MG63 (cell line): ENCODE measurements at places on chromosomes 11 and 22.

DNA sequence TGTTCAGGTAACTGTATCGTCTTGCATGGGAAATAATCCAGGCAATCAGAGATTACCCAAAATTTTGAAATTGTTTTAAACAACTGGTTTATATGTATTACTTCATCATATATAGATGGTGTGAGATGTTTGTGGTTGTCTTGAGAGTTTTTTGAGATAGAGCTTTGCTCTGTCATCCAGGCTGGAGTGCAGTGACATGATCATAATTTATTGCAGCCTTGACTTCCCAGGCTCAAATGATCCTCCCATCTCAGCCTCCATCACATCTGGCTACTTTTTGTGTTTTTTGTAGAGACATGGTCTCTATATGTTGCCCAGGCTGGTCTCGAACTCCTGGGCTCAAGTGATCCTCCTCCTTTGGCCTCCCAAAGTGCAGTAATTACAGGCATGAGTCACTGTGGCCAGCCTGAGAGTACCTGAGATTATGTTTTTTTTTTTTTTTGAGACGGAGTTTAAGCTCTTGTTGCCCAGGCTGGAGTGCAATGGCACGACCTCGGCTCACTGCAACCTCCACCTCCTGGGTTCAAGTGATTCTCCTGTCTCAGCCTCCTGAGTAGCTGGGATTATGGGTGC lies 11.5 kb downstream of the CTNND1 start:
- DNase-seq: no peak

DNA sequence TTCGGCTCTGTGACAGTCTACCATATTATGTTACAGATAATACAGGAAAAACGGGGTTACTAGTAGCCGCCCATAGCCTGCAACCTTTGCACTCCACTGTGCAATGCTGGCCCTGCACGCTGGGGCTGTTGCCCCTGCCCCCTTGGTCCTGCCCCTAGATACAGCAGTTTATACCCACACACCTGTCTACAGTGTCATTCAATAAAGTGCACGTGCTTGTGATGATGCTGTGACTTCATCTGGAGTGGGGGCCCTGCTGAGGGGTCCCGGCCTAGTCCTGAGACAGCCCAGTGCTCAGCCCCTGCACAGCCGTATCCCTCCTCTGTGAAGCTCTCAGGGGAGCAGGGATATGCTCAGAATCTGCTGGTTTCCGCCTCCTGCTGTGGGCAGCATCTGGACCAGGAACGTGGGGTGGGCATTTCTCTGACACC lies 1.2 kb downstream of the IFITM1 start:
- no peak for DNase-seq

DNA sequence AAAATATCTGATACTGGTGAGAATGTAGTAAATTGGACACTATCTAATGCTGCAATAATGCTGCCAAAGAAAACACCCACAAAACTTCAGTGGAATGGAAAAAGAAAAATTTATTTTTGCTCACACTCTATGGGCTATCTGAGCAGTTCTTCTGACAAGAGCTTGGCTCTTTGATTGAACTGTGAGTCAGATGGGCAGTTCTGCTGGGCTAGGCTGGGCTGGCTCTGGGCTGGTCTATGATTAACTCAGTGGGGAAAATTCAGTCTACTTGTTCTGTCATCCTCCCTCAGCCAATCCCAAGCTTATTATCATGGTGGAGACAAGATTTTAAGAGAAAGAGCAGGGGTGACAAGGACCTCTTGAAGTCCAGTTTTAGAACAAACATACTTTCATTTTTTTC lies 1404.8 kb downstream of the LRRC4C start:
- DNase-seq: peak; percentile 55

DNA sequence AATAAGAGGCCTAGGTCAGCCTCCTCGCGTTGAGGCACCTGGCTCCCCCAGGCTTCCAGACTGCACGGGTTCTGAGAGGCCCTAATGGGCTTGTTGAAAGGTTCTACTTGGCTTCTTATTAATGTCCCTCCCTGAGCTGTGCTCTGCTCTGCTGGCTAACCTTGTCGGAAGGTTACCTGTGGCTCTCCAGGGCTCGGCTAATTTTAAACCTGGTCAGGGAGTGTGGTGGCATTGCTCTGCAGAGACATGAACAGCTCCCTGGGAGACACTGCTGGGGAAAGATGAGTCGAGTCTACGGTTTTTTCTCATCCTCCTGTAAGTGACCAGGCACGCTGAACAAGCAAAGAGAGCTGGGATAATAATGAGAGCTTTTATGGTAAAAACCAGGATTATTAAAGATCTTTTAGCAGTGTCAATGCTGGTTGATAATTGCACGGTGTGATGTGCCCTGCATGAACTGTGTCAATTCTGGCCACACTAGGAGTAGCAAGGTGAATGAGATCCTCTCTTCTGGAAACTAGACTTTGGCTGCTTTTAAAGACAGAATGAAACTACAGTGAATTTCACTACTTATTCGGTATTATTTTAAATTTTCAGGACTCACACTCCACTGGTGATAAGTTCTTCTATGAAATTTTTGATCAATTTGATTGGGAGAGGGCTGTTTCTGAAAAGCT lies 70.7 kb downstream of the TEAD1 start:
- DNase-seq: no peak

- DNase-seq: no peak
Measured at GRCh38 chr11:86176165-86176884, 68.2 kb upstream of the EED start.

DNA sequence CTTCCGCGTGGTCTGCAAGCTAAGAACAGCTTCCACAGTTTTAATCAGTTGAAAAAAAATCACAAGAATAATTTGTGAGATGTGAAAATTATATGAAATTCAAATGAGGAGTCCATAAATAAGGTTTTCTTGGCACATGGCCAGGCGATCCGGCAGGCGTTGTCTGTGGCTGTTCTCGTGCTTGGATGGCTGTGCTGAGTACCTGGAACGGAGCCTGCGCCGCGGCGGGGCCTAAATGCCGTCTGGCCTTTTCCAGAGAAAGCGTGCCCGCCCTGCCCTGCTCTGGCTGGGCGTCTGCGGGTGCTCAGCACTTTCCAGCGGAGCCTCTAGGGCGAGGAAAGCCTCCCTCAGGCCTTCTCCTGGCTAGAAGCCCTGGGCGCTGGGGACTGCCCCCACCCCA lies 41.8 kb downstream of the OSBPL5 start:
- DNase-seq: no peak

DNA sequence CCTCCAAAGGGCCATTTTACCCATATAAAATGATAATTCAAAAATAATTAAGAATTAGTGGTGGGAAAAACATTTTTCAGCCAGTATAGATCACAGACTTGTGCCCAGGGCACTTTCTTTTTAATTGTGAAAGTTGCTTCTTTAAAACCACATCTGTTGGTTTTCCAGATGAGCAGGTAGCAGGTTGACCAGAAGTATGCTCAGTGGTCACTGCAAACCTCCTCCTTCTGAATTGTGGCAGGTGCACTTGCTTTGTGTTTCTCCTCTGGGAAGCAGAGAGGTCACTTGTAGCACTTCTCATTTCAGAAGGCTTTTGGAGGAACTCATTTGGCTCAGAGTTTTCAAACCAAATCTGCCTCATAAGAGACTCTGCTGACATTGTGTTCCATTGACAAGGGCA lies 24.6 kb upstream of the CWF19L2 start:
- no peak for DNase-seq
